ENCODE measurements at places on chromosomes 16 and 17.

DNA sequence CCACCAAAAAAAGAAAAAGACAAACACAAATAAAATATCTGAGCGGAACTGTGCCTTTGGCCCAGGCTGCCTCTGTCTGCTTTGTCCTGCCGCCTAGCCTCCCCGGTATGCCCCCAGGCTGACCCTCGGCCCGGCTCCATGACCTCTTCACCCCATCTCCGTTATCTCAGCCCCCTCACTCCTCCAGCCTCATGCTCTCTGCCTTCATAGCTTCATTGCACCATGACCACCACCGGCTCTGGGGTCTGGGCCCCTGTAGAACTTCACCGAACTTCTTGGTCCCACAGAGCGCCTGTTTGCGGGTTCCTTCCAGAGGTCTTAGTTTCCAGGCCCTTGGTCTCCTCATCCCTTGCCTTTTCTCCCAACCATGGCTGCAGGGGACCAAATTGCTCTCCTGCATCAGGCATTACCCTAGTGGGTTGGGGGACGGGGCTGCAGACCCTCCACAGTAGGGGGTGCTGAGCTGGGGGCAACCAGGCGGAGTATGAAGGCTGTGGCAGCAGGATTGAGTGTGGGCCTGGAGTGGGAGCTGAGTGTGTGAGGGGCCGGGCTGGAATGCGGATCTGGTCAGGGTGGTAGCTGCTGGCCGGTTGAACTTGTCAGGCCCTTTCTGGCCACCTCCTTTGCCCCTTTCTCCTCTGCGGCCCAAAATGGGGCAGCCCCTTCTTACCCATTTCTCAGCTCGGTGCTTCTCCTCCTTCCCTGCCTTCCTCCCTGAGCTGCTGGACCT is 6.9 kb downstream of the HIRIP3 start:
- no peak for DNase-seq

DNA sequence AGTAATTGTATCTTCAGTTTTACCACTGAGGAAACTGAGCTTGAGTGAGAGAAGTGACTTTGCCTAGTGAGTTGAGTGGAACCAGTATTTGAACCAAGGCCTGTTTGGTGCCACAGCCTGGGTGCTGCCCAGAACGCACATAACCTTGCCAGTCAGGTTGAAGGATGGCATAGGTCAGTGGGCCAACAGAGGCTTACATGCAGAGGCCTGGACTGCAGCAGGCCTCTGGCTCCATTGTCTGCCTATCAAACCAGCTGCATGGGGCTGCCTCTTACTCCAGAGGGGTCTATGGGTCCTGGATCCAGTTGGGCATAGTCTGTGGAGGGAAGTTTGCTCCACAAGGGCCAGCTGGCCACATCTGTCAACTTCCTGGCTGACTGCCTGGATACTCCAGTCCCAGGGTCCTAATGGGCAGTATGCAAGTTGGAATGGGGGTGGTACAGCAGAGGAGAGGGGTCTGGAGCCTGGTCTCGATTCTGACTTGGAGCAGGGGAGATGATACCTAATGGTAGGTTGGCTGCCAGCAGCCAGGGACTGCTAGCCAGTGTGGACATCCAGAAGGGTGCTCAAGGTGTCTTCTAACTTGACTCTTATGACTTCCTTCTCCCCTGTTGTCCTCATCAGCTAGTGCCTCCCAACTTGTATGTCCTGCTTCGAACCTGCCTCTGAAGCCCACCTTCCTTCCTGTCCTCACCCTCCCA is 11.1 kb upstream of the RNF112 start:
- DNase-seq, result peak; percentile 48

DNA sequence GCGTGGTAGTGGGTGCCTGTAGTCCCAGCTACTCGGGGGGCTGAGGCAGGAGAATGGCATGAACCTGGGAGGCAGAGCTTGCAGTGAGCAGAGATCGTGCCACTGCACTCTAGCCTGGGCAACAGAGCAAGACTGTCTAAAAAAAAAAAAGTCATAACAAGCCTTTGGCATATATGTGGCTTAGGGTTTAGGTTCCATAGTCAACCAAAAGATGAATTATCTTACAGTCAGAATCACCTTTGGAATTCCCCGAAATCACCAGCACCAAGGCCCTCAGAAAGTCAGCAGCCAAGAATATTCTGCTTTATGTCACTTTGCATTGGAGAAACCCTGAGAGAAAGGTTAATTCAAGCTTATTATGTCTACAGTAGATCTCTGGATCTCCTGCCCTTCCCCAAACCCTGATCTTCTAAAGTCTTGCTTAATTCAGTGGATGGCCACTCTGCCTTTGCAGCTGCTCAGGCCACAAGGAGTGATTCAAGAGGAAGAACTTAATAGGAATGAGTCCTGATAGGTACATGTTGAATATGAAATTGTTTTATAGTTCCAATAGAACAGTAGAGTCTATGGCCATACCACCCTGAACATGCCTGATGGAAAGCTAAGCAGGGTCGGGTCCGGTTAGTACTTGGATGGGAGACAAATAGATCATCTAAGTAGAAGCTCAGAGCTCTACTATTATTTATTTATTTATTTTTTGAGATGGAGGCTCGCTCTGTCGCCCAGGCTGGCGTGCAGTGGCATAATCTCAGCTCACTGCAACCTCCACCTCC is 196.0 kb upstream of the CACNG5 start:
- no peak for DNase-seq

GRCh38 chr17:9315360-9315759 is 260.3 kb downstream of the STX8 start:
- no peak for DNase-seq

DNA sequence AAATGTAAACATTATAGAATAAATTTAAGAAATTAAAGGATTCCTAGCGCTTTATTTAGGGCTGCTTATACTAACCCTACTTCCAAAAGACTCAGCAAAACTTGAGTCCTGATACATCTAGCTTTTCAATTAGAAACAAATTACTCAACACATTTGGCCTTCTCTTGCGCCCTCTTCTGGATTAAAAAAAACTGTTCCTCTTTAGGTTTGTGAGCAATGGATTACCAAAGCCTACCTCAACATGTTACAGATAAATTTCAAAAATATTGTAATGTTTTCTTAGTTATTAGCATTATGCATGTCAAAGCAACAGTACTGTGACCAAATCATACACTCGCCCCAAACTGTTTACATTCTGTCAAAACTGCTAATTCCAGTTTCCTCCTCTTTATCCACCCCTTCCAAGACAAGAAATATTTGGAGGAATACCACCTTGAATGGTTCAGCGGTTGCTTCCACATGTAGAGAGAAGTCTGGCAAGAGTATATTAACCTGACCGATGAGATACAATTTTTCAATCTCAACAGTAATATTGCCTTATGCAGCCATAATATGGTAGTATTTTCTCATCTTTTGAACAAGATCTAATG is 2.7 kb downstream of the NUFIP2 start:
- DNase-seq, result no peak

GRCh38 chr16:57270221-57271062 is 14.0 kb downstream of the PLLP start:
- peak; percentile 56 for DNase-seq

- DNase-seq, result no peak
These were observed 34.5 kb upstream of the CLEC18B start for GRCh38 chr16:74455619-74456289.

DNA sequence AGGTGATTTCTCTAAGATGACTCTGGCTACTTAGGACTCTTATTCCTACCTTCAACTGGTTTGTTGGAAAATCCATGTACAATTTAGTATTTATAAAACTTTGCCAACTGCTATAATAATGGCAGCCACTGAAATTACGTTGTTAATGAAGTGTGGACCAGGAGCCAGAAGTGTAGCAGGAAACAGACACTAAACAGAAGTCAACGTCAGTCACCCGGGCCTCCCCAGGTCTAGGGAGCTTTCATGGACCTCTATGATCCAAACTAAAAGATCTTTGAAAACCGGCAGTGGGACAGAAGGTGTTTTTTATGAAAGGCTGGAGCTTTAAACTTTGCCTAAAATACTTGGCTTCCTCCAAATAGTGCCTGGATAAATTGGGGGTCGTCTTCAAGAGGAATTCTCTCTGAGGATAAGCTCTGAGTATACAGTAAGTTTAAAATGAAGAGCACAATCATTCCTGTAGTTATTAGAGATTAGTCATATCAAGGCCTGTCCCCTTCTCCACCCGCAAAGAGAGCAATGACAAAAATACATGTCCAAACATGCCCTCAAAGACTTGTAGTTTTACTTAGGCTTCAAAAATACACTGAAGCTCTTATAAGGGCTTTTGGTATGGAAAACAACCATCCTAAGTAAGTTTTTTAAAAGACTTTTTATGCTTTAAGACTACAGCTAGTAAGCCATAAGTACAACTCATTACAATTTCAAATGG is 34.6 kb downstream of the DCUN1D3 start:
- DNase-seq, result no peak

DNA sequence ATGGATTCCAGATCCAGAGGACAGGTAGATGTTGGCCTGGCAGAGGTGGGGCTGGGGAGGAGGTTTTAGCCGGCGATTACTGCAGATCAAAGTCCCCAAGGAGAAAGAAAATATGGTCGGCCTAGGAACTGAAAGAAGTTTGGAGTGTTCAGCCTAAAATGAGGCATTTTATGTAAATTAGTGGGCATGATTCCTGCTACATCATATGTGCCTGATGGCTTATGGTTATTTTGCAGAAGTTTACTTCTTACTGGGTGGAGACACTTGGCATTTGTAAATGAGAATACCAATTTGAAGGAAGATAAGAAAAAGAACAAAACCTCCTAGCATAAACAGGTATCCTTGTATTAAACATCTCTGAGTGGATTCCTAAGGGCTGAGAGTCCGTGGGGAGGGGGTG is 149.3 kb downstream of the FOXL1 start:
- no peak for DNase-seq

GRCh38 chr17:83037084-83037873 is 42.1 kb upstream of the METRNL start:
- no peak for DNase-seq

- DNase-seq, result no peak
These were observed 15.2 kb downstream of the CACNA1G start for GRCh38 chr17:50575581-50576210.

- DNase-seq, result no peak
These were observed 13.5 kb upstream of the DYNLRB2 start for GRCh38 chr16:80527297-80527696.

GRCh38 chr16:27355610-27356009 is 41.8 kb downstream of the IL4R start:
- no peak for DNase-seq

DNA sequence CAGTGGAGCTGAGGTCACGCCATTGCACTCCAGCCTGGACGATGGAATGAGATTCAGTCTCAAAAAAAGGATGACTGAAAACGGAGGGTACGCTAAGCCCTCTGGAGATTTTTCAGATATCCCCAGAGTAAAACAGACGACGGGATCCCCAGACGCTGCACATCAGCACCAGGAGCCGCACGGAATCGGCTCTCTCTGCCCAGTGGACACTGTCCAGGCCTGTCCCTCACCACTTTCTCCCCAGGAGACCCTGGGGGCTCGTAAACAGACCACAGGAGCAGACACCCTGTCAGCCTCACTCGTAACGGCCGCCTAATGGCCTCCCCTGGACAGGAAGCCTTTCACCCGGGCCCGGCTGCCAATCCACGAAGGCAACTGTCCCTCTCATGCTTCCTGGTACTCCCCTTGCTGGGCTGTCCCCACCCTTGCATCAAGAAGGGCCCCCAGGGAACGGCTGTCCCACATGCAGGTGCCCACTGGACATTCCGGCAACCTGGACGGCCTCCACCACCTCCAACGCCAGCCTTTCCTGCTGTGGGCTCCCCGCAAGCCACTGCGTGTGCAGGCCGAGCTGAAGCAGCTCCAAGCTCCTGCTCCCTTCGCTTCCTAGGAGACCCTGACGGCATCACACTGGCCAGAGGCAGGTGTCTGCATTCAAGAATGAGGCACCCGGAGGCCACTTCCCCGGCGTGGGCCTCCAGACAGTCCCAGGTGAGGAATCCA is 74.3 kb downstream of the TIMM22 start:
- DNase-seq, result no peak

DNA sequence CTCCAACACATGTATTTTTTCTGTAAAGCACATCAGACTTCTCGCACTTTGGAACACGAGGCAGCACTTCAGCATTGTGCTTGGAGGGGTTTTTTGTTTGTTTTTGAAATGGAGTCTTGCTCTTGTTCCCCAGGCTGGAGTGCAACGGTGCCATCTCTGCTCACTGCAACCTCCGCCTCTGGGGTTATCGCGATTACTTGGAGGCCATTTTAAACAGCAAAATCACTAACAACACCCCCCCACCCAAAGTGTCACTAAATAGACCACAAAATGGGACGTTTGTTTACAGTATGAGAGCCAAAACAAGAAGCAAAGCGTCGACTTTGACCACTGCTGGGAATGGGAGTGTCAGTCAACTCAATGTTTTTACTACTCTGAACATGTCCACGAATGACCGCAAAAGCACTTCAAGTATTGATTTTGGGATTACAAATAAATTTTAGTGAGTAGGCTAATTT is 9.0 kb upstream of the C16orf87 start:
- no peak for DNase-seq

- no peak for DNase-seq
These were observed 25.7 kb downstream of the MRM1 start for GRCh38 chr17:36627101-36627500.

DNA sequence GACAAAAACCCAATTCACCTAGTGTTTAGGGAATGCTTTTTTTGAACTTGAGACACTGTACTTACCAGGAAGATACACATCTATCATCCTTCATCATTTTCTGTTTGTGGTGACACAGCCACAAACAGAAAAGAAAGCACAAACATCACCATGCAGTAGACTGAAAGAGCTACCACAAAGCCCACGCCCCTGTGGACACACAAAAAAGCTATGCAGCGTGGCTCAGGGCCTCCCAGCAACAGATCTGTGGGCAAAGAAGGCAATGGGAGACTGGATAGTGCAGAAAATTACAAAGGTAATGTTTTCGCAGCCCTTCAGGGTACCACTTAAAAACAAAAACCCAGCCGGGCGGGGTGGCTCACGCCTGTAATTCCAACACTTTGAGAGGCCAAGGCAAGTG is 9.6 kb downstream of the COTL1 start:
- DNase-seq, result no peak

- no peak for DNase-seq
These were observed 353.8 kb upstream of the HSBP1 start for GRCh38 chr16:83453977-83454376.

DNA sequence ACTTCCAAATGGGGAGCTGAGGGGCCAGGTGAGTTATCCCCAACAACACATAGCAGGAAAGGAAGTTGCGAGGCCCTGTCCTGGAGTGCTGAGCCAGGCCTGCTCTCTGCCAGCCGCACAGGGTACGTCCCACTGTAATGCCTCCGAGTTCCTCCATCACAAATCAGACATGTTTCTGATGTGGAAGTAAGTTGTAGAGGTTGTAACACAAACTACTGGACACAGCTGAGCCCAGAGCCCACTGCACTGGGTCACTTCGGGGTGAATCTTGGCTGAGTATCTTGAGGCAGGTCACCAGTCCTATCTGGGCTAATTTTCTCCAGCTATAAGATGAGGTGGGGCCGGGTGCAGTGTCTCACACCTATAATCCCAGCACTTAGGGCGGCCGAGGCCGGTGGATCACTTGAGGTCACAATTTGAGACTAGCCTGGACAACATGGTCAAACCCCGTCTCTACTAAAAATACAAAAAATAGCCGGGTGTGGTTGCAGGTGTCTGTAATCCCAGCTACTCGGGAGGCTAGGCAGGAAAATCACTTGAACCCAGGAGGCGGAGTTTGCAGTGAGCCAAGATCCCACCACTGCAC is 100.8 kb upstream of the CDH5 start:
- peak; percentile 50 for DNase-seq
